ENCODE measurements at places on chromosomes 12 and 14.

DNA sequence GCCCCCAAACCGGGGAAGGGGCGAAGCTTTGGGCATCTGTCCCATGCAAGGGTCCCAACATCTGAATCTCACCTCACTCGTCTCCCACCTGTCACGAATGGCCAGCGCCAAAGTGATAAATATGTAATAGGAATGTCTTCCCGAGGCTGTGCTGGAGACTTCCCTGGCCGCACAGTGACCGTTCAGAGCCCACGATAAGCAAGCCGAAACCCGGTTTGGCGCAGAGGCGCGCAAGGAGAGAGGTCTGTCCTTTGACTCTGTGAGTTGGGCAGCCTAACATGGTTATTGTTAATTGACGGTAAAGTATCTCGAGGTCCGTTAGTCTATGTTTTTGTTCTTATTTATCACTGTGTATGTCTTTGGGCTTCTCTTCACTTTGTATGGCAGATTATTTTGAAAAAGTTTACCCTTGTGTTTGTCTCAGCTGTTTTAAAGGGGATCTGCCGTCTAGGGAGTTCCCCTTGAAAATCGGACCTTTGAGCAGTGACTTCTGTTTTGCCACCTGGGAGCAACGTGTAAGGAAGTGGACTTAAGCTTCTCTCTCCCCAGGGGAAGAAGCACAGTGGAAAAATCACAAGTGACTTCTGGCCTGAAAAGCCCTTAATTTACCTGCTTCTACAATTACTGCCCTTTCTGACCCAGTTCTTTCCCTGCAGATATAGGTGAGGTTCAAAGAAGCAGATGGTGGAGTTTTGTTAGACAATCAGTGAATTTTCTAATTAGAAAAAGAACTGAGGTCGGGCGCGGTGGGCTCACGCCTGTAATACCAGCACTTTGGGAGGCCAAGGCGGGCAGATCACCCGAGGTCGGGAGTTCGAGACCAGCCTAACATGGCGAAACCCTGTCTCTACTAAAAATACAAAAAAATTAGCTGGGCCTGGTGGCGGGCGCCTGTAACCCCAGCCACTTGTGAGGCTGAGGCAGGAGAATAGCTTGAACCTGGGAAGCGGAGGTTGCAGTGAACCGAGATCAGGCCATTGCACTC lies 1.1 kb upstream of the TM9SF1 start:
- no peak for DNase-seq

DNA sequence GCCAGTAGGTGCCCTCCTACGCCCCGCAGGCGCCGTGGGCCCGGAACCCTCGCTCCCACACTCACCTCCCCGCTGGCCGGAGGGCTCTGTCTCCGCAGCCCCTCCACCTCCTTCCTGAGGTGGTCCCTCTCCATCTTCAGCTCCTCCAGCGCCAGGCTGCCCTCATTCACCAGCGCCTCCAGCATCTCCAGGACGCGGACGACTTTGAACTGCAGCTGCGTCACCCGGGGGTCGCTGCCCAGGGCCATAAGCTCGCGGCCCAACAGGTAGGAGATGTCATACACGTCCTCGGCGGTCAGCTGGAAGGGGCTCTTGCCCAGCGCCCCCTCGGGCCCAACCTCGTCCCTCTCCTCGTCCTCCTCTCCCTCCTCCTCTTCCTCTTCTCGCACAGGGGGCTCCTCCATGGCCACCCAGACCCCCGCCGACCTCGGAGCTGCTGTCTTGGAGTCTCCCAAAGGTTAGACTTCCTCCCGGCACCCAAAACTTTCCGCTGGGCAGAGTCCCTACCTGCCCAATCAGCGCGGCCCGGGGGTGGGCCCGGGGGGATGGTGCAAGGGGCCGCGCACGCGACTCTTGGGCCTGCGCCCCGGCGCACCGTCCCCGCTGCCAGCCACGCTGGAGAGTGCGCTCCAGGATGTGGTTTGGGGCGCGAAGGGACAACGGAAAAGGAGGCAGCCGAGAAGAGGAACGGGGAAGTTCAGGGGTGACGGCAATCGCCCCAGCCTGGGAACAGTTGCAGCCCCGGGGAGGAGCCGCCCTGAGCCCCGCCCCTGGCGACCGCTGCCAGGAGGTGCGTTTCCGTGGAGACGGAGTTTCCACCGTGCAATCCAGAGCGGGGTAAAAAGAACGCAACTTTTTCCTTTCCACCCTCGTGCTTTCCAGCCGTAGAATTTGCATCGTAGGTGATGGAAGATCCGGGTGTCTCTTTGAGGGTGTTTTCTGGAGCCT lies at the start of gene RILPL2:
Gene RILPL2, minus strand, starts transcription at position 668 of the 948 bp plus-strand sequence. Its CDS starts 264 bp downstream, at position 404.
- DNase-seq: peak; percentile 86

DNA sequence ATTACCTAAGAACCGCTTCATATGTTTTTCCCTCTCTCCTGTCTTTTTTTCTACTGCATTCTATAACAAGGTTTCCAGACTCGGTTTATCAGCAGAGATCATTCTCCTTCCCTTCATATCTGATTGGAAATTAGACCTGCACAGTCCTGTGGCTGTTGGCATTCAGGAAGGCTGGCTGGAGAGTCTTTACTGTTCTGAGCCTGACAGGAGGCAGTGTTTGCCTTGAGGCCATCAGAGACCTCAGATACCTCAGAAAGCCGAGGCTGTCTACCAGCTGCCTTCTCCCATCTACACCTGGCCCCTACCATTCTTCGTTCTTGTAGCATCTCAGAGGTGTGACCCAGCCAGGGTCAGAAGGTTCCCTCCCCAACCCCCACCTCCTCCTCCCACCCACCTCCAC lies 182.0 kb downstream of the CAND1 start:
- no peak for DNase-seq

GRCh38 chr14:24576771-24577170 lies 721 bp upstream of the CTSG start:
- DNase-seq: no peak

- DNase-seq: no peak
Measured at GRCh38 chr14:55114720-55115119, 14.3 kb upstream of the LGALS3 start.

DNA sequence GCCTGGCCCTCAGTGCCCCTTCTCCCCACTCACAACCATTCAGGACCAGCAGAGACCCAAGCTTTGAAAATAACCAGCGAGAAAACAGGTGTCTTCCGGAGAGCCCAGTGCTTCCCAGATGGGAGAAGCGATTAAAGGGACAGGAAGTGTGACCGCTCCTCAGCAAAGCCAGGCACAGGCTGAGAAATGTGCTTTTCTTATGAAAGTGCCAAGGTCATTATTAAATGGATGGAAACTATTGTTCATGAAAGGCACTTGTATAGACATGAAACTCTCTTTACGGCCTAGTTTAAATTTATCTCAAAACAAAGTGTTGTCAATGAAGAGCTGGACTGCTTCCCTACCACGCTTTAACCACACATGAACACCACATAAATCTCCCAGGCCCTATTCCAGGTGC lies 210.4 kb downstream of the SPTSSA start:
- no peak for DNase-seq

DNA sequence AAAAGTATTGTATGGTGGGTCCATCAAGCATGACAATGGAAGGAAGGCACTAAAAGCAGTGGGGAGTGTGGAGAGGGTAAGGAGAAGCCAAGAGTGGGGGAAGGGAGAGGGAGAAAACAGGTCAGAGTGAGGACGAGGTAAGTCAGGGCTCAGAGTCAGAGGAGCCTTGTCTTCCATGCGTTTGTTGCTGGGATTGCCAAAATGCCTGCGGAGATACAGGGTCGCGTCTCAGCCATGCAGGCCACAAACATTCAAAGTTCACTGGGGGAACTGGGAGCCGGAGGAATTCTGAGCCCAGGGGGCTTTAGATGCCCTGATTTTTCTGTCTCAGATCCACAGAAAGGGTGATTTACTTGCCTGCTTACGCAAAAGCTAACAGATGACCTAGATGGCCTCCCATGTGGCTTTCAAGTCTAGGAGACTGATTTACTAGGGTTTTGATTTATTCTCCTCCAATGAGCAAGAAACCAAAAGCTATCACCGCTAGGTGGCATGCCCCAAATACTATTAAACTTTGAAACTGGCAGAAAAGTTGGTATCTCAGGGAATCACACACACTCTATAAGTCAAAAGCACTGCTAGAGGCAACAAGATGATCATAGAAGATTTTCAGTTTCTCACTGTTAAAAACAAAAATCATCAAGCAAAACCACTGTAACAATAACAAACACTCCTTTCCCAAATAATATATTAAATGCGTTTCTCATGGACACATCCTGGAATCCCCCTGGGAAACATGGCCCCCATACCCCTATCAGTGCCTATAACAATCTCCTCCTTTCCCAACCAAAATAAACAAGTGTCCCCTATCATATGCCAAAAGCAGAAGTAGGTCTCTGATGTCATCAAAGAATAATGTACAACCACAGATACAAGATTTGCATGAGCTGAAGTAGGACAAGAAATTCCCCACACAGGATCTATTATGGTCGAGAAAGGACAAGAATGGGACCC lies 26.6 kb upstream of the MDM1 start:
- DNase-seq: peak; percentile 35

DNA sequence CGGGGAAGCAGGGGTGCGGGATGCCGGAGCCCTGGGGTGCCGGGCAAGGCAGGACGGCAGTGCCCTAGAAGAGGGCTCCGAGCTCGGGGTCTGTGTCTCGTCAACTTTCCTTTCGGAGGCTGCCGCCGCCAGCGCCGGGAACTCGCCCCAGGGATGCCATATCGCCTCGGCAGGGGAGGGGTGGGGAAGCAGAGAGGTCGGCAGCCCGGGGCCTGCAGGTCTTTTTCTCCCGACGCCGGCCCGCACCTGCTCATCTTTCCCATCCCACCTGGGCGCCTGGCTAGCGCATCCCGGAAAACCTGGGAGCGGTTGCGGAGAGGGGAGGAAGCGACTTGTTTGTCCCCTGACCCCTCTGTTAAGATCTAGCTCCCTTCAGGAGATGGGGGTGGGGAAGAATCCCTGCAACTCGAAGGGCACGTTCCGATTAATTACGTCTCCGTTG lies 547 bp downstream of the CNTN1 start:
- DNase-seq: no peak

- DNase-seq: no peak
Measured at GRCh38 chr12:52630599-52631200, 12.3 kb upstream of the KRT73 start.

GRCh38 chr12:109571773-109572505 lies 1.4 kb downstream of the MMAB start:
- no peak for DNase-seq

DNA sequence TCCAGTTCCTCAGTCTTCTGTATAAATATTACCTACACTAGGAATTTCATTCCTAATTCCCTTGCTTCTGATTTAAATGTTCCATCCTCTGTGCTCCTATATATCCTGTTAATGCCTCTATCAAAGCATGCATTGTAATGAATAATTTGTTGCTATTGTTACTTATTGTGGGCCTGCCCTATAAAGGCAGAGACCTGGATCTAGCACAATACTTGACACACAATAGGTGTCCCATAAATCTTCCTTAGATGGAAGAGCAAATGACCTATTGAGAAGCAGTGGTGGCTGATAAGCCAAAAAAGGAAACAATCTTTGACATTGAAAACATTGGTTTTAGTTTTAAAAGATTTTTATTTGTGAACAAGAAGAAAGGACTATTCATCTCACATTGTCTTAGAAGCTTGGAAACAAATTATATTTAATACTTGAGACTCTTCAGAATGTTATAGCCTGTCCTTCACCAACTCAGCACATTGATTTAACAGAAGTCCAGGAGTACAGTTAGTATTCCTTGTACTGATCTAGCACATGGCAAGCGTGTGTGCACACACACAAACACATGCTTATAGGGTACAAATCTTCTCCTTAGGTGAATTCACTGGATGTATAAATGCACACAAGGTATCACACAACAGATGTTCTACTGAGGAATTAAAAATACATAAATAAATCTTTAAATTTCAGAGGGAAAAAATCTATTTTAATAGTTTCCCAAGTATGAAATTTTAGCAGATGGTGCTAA lies 135.9 kb downstream of the DUSP6 start:
- DNase-seq: no peak

- DNase-seq: no peak
Measured at GRCh38 chr14:61140271-61140670, 140.9 kb downstream of the TMEM30B start.

DNA sequence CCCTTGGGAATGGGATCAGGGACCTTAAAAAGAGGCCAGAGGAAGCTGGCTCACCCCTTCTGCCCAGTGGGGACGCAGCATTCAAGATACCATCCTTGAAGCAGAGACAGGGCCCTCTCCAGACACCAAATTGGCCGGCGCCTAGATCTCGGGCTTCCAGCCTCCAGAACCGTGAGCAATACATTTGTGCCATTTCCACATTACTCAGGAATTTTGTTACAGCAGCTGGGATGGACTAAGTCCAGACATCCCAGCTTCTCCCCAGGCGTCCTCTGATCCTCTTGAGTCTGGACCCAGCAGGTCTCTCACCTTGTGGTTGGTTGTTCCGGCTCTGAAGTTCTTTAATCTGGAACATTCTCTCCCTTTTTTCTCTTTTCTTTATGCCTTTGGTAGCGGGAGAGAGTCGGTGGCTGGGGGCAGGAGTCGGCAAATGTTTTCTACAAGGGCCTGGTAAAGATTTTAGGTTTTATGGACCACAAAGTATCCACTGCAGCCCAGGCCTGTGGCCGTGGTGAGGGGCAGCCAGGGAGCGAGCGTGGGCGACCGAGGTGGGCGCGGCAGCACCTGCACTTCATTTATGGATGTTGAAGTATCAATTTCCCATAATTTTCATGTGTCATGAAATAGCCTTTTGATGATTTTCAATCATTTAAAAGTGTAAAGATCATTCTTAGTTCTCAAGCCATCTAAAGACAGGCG lies 4.8 kb downstream of the CEP170B start:
- DNase-seq: no peak

DNA sequence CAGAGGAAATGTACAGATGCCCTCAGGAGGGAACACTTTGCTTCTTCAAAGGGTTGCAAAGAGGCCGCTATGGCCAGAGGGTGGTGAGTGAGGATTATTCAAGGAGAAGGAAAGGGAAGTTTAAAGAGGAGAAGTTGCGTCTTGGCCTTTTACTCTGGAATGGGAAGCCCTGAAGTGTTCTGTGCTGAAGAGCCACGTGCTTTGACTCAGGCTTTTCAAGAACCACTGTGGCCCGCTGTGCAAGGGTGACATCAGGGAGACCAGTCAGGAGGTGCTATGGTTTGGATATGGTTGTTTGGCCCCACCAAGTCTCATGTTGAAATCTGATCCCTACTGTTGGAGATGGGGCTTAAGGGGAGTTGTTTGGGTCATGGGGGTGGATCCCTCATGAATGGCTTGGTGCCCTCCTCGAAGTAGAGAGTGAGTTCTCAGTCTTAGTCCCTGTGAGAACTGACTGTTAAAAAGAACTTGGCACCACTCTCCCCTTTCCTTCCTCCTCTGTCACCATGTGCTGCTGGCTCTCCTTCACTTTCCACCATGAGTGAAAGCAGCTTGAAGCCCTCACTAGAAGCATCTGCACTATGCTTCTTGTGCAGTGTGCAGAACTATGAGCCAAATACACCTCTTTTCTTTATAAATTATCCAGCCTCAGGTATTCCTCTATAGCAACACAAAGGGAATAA lies 66.1 kb upstream of the DUSP6 start:
- DNase-seq: no peak

- DNase-seq: no peak
Measured at GRCh38 chr12:11549119-11549518, 100.4 kb upstream of the ETV6 start.
